Tibial nerve (tissue), 4 donors: ENCODE measurements at places on chromosomes 11 and 22. TPM values are rescaled to one million over a fixed set of nuclear protein-coding genes. Genes with fewer than 3 reads are reported as not detected.

GRCh38 chr11:86193297-86194095, 51.1 kb upstream of the EED start:
- peak; percentile 20 for DNase-seq

The PATL1 gene
- 11.4 TPM for total RNA-seq

- DNase-seq = no peak
Observed at GRCh38 chr11:133137270-133137669, 395.0 kb downstream of the OPCML start.

DNA sequence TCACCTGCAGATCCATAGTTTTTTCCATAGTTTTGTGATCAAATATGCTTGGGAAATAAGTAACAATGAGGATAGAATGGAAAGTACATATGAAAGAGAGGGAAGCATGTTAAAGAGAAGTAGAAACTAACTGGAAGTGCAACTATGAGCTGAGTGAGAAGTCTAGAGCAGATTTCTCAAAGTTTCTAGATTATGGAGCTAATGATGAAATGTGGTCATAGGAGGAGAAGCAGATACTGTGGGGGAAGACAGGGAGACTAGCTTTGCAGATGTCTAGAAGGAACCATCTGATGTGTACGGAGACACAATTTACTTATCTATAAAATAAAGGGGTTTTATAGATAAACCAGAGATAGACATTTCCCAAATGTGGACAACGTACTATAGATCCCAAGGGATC, 37.1 kb downstream of the RELT start:
- no peak for DNase-seq

DNA sequence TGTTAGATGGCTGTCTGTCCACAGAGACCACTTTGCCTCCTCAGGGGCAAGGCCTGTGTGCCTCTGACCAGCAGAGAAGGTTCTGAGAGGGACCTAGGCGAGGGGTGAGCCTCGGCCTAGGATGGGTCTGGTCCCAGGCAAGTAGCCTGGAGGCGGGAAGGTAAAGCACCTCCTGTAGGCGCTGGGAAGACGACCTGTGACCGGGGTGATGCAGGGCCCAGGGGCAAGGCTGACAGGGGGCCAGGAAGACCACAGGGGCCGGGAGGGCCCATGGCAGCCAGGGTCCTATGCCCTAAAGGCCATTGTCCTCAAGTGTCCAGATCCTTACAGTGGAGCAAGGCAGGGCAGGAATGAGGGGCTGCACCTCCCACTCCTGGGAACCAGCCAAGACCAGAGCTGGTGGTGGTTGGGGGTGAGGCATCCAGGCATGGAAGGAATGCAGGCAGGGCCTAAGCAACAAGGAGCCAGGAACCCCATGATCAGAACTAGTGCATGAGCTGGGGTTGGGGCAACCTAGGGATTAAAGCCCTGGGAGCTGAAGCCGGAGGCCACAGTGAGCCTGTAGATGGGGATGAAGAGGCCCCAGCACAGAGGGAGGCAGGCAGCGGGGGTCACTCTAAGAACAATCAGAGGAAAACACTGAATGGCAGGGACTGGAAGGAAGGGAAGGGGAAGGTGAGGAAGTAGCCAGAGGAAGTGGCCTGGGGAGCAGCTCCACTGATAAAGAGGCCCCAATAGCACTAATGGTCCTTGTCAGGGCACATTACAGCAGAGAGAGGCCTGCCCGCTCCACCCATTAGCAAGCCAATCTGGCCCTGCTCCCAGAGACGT, 32.9 kb upstream of the KLHL35 start:
- no peak for DNase-seq

DNA sequence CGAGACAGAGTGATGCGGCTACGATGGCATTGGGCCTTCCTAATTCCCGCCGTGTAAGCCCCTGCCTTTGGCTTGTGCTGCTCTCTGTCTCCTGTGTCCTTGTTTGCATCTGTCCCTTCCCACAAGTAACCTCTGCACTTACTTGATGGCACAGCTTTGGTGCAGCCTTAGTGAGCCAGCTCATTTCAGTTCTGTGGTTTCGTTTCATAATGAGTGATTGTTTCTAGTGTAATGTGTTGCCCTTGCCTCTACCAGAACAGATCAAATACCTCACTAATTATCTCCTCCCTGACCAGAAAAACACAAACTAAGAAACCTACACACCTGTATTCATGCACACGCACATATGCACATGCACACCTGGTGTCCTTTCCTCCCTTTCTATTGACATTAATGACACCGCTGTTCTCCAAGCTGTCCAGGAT, 58.8 kb downstream of the GRK3 start:
- DNase-seq = no peak

The DDX25 gene
- total RNA-seq = not detected

GRCh38 chr22:41664490-41664889, 24.2 kb downstream of the SNU13 start:
- no peak for DNase-seq

The BAIAP2L2 gene
- 2.1 TPM for total RNA-seq

DNA sequence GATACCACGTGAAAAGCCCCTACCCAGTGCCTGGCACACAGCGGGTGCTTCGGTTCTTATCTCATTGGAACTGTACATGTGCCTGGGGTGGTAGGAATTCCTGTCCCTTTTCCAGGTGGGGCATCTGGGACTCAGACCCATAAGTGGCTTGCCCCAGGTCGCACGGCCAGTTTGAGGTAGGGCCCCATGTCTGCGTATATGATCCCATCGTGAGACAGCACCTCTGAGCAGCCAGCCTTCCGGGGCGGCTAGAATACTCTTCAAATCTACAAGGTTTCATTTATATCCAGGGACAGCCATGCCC, 33.5 kb upstream of the SMIM38 start:
- DNase-seq = no peak
